ENCODE measurements at places on chromosomes 1 and 21.

GRCh38 chr1:203539831-203540546 lies 46.0 kb downstream of the OPTC start:
- no peak for DNase-seq

DNA sequence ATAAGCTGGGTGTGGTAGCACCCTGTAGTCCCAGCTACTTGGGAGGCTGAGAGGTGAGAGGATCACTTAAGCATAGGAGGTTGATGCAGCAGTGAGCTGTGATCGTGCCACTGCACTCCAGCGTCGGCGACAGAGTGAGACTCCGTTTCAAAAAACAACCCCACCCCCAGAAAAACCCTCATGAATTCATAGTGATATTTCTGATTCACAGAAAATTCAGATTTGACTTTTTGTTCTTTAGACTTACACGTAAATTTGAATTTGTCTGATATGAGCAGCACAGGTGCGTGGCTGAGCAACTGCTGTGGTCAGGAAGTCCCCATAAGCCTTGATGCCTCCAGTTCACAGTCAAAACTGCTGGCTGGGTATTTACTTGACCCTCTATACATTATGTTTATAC lies 10.0 kb upstream of the MORC3 start:
- no peak for DNase-seq

DNA sequence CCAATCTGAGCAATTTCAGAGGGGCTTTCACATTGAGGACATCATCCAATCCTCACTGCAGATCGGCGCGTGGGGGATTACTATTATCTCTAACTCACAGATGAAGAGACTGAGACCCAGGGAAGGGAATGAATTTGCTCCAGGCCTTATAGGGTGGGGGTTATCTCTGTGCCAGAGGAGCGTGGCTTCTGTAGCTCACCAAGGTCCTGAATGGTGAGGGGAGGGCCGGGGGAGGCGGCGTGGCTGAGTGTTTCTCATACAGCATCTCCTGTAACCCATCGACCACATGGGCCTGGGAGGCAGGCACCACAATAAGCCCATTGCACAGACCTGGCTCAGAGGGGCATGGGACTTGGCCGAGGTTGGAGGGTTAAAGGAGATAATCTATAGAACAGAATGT lies 143.0 kb upstream of the KLHDC7A start:
- DNase-seq = no peak

DNA sequence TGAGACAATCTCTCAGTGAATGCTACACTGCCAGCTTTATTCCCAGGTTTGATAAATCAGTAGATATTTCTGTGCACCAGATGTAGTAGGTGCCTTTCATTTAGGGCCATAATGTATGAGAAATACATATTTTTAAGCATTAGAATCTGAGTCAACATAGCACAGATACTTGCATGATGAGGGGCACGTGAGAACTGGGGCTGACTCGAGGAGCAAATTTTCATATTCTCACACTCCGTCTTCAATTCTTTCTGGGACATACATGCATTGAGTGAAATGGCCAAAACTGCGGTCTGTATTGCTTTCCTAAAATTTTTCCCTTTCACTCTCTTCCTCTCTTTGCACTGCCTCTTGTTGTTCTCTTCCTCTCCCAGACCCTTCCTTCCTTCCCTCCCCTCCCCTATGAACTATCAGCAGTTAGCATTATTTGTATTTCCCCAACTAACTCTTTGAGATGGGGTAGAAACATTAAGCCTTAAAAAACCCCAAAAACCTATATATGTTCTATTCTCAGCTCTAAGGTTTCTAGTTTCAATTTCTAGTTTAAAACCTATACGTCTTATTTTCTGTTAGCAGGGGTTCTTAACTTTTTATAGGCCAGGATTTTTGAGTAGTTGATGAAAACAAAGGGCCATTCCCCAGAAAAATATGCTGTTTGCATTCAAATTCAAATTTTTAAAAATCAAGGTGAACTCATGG lies 289.1 kb downstream of the PTBP2 start:
- DNase-seq = no peak

DNA sequence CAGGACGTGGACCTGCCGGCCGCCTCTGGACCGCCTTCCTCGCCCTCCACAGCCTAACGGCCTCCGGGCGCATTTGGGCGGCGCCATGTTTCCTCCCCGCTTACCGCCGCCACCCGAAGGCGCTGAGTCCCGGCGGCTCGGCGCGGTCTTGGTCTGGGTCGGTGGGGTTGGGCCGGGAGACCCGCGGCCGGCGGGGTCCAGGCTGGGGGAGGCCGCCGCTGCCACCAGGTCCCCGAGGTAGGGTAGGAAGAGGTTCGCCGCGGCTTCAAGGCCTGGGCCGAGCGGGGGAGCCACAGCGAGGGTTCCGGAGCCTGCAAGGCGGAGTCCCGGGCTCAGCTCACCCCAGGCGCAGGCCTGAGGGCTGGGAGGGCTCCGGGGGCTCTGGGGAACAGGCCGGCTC lies 5.5 kb downstream of the OR2C3 start:
- DNase-seq = no peak

- DNase-seq = no peak
Observed at GRCh38 chr1:79648126-79648525, 641.6 kb upstream of the ADGRL4 start.

GRCh38 chr1:115606305-115606704 lies 35.5 kb upstream of the VANGL1 start:
- no peak for DNase-seq

- DNase-seq = no peak
Observed at GRCh38 chr1:214542275-214543199, 8.9 kb downstream of the PTPN14 start.

- DNase-seq = no peak
Observed at GRCh38 chr1:221011145-221011544, 131.9 kb downstream of the HLX start.

GRCh38 chr21:31293986-31294385 lies 50.1 kb downstream of the TIAM1 start:
- DNase-seq = no peak

- no peak for DNase-seq
Observed at GRCh38 chr1:29436181-29436785, 200.0 kb downstream of the PTPRU start.

DNA sequence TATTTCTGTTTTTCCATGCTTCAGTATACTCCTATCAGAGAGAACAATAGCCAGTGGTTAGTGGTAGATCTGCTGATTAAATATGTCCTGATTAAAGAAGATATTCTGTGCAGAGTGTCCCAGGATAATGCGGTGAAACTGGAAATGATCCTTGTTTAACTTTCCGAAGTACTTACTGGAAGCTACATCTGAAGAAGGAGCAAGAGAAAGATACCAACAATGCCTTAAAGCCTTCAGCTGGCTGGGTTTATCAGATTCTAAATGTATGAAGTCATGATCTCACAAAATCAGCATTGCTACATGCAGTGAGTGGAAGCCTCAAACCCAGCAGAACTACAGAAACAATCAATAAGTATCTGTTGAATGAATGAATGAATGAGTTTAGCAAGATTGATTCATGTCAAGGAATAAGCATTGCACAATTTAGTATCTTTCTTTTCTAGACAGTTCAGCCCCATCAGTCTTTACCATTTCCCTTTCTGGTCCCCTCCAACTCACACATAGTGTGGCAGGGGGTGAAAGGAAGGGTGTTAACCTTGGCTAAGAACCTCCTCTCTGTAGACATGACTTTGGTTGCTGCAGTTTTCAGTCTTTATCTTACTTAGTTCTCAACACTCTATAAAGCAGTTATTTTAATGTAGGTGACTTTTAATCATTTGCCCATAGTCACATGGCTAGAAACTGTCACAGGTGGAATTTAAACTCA lies 24.7 kb upstream of the DNASE2B start:
- no peak for DNase-seq

GRCh38 chr1:100710906-100711682 lies 8.4 kb upstream of the VCAM1 start:
- no peak for DNase-seq

DNA sequence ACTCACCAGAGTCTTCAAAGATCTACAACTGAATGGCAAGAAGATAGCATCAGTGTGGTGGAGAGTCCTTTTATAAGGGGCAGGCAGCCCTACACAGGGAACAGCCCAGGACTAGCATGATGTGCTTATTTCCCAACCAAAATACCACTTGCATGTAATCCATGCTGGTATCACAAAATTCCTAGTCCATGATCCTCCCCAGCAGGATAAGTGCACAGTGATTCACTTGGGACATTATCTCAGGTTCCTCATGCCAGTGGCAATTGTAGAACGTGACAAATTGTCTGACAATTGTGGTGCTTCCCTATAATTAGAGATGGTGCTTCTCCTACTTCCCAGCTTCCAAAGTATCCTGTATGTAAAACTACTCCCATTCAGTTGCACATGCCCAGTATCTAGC lies at the start of gene SPRR2G:
TSS of gene SPRR2G (minus strand) at position 45 of the 400 bp plus-strand sequence. CDS start 780 bp downstream, outside the sequence.
- no peak for DNase-seq

- no peak for DNase-seq
Observed at GRCh38 chr1:5648410-5649165, 343.6 kb downstream of the NPHP4 start.

DNA sequence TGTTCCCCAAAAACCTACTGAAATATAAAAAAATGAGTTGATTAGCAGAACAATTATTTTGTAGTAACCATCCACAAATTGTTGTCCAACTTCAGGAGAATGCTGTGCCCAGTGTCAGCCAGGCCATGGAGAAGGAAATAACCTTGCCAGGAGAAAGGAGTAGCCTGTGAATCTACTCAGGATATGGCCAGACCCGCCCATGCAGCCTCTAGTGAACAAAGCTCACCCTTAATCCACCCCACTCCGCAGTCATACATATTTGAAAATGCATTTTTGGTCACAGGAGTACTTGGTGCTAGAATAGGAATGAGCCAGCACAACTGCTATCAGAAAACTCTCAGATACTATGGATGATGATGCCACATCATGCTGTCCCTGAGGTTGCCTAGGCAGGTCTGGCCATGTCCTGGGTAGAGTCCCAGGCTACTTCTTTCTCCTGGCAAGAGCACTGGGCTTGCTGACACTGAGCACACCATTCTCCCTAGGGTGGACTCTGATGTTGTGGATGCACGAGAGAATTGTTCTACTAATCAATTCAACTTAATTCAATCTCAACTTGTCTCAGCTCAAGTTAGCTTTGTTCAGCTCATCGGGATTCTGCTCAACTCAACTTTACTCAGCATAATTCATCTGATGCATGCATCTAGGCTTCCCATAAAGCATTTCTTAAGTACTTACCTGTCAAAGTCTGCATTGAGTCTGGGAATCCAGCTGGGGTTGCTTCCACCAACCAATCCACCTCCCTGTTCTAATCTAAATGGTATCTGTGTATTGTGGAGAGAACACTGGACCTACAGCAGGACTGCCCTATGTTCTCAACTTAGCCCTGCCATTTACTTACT lies 18.2 kb downstream of the STYXL2 start:
- no peak for DNase-seq

DNA sequence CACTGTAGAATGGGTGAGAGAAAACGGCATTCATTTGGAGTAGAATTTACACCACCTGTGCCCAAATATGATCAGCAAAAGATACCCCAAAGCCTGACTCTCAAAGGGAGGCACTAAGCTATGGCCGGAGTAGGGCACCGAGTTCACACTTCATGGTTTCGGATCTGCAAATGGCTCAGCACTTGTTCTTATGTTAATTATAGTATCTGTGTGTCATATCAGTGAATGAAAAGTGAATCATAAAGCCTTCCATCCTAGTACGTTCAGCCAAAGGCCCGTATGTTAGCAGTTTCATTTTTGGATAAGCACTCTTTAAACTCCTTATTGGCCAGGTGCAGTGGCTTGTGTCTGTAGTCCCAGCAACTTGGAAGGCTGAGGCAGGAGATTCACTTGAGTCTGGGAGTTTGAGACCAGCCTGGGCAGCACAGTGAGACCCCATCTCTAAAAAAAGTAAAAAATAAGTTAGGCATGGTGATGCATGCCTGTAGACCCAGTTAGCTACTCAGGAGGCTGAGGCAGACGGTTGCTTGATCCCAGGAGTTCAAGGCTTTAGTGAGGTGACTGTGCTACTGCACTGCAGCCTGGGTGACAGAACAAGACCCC lies 4.9 kb upstream of the CORT start:
- no peak for DNase-seq

GRCh38 chr21:25733859-25734653 lies 648 bp downstream of the ATP5PF start:
- DNase-seq = no peak

GRCh38 chr21:38766987-38767722 lies 38.6 kb upstream of the ETS2 start:
- no peak for DNase-seq

DNA sequence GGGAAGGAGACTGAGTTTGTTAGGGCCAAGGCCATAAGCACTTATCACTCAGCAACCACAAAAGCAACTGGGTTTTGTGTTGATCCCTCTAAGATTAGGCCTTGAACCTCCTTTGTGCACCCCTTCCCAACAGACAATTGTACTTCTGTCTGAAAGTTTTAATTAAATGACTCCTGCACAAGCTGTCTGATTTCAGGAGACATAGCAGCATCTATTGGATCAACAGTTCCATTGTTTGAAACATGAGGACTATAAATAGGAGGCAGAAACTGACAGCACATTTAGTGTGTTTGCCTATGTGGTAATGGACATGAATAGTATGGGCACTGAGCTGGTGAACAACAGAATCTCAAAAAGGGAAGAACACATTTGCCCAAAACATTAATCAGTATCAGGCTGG lies 167.3 kb upstream of the KCNJ6 start:
- DNase-seq = no peak

DNA sequence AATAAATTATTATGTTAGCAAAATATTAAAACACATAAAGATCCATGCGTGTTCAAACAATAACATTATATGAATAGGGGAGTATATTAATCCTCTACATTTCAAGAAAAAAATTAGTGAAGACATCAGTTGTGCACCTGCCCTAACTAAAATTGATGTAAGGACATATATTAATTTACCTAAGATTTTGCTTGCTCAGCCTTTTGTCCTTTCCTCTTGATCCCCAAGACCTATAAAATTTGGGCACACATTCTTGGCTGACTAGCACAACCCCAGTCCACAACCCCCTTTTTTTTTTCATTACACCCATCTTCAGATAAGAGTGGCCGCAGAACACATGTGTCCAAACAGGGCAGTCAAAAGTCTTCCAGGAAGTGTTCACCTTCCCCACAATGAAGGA lies 6.6 kb downstream of the KRTAP21-2 start:
- no peak for DNase-seq

GRCh38 chr1:185825556-185825955 lies 91.4 kb downstream of the HMCN1 start:
- DNase-seq = no peak

- DNase-seq = no peak
Observed at GRCh38 chr1:52404975-52405338, 555 bp downstream of the PRPF38A start.

- no peak for DNase-seq
Observed at GRCh38 chr1:168513656-168514404, 30.0 kb downstream of the XCL2 start.

- DNase-seq = no peak
Observed at GRCh38 chr1:227390525-227390924, 72.2 kb upstream of the CDC42BPA start.

- DNase-seq = no peak
Observed at GRCh38 chr1:25550155-25550506, 6.7 kb downstream of the LDLRAP1 start.

Data from effector memory CD4-positive, alpha-beta T cell (primary cell).